ENCODE measurements at places on chromosomes 2 and 18.

DNA sequence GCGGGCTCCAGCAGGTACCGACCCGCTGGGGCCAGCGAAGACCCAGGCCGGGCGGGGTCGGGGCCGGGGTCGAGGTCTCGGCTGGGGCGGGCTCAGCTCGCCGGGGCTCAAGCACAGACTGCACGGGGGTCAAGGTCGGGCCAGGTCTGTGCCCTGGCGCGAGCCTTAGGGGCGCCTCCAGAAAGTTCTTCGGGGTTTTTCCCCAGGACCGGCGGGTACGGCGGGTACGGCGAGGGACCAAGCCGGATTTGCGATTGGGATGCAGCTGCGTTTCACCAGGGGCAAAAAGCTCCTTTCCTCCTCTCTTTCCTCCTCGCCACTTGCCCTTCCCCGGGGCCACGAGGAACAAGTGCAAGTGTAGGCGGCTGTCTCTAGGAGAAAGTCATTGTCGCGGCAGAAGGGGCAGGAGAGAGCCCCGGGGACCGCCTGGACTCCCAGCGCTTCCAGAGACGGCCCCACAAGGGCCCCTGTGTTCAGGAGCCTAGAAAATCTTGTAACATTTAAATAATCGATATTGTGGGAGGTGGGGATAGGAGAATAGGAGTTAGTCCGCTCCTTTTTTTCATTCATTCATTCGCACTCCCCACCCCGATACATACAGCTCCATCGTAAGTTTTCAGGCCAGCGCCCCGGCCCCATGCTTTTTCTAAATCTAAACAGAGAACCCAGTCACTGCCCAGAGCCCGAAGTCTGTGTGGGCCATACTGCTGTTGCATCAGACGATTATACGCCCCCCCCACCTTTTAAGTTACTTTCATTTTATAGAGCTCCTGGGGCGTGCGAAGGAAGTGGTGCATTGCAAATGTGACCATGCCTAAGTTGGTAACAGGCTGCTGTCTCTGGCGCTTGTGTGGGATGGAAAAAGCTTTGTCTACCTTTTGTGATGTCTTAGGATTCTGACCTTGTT, 679 bp downstream of the PMAIP1 start:
- DNase-seq = peak; percentile 92

GRCh38 chr2:138922973-138923563, 142.9 kb upstream of the NXPH2 start:
- DNase-seq = peak; percentile 78

DNA sequence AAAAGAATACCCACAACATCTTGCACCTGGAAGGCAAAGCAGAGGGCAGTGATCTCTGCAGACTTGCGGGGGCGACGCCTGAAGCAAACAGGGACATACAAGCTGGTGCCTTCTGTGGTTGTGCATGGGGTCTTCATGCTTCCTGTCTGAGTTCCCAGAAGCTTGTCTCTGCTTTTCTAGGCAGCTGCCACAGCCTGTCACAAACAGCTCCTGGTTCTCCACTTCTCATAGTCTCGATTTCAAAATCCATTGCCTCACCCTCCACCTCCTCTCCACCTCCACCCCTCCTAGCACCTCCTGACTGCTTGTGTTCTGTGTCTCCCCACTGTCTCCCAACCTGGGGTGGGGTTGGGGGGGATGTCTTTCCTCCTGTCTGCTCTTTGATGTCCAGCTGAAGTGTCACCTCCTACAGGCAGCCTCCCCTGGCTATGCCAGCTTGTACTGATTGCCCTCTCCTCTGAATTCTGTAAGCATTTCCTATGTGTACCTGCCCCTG, 1.7 kb upstream of the PROC start:
- DNase-seq = peak; percentile 9

GRCh38 chr2:29021886-29022285, 40.8 kb downstream of the TOGARAM2 start:
- DNase-seq = no peak

DNA sequence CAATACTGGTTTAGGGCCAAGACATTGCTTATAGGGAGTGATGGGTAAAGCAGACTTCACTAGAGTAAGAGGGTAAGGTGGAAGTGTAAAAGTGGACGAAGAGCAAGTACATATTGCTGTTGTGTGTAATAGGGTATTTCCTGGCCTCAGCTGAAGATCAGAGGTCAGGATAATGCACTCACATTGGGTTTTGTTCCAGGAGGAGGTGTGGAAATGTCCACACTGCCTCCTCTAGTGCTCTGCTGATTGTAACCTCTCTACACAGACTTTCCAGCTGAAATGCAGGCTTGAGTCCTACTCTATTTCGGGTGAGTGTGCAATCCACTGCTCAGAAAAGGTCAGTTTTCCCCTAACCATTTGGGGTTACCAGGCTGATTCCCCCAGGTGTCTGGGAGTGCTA, 41.7 kb upstream of the PLA2R1 start:
- no peak for DNase-seq

GRCh38 chr18:50192995-50193795, 1.8 kb downstream of the MYO5B start:
- DNase-seq = no peak

DNA sequence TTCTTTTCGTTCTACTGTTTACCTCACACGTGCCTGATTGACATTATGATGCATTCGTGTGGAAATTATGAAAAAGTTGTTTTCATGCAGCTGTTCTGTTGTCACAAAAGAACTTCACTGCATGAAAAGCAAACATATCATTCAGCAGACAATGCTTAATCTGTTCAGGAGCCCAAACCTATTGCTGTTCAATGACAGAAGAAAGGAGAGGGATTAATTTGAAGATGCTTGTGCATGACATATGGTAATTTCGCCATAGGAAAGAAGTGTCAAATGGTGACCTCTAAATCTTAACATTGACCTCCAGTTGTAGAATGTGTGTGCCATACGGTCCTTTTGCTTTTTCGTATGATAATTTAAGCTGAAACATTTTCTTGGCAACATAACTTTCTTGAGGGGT, 124.5 kb downstream of the WDR7 start:
- DNase-seq = no peak
